ENCODE measurements at places on chromosomes 6 and 20.

- DNase-seq = no peak
Measured at GRCh38 chr6:52534966-52535390, 41.9 kb downstream of the TRAM2 start.

DNA sequence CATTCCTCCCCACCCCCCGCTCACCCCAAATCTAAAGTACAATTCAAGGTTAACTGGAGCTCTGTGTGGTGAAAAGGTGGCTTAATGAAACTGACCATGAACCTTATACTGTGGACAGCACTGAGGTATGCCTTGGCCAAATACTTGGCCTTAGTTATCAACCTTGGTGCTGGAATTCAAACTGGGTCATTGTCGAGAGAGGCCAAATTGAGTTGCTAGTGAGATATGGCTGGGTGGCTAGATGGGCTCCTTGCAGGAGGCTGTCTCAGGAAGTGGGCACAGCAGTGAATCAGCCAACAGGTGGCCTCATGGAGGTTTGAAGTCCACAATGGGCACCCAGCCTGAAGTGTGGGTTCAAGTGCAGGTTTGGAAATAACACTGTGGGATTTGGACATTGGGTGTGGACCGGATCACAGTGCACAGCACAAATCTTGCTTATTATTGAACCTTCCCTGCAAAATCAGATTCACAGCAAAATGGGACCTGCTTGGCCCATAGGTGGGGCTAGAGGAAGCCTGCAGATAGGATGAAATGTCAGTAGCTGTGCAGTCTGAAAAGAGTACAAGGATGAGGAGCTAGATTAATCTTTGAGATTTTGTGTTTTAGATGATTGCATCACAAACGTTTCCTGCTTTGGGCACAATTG lies 5.6 kb upstream of the BTBD3 start:
- DNase-seq = no peak

DNA sequence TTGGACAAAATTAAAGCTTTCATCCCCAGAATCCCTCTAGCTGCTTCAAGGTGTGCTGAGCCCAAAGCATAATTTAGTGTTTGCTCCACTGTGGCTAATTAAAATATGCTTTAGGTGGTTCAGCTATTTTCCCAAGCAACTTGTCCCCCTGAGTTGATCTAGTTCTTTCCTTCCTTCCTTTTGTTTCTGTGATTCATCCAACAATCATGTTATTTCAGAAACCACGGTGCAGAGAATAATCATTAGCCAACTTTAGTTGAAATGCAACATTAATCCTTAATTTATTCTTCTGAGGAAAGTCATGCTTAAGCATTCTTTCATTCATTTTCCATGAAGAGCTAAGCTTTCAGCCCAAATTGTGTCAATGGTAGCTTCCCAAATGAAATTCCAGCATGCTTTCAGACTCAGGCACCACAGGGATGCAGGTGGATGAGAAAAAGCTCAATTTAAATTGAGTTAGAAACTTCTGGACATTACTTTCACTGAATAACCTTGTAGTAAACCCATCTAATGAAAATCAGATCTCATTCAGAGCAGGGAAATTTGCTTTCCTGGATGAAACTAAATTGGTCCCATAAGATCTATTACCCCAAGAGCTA lies 209.0 kb upstream of the NT5E start:
- no peak for DNase-seq

DNA sequence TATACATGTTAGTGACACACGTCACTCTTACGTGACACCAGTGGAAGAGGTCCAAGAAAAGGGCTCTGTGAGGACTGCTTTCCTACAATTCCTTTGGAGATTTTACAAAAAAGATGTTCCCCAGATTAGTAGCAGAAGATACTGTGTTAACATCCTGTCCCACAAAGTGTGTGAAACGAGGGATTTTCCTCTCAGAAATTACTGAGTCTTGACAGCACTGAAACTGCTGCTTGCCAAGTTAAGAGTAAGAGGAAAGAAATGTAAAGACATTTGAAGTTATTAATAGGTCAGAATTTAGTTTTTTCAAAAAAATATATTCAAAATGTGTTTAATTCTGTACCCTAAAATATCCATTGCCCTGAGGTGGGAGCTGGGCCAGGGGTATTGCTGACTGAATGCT lies 58.8 kb upstream of the MAP7 start:
- no peak for DNase-seq

GRCh38 chr6:135938576-135939207 lies 87.2 kb downstream of the PDE7B start:
- DNase-seq = peak; percentile 5
